Small intestine (tissue), 16 donors: ENCODE measurements at places on chromosomes 2 and 18. TPM values are rescaled to one million over a fixed set of nuclear protein-coding genes. Genes with fewer than 3 reads are reported as not detected.

GRCh38 chr18:28984731-28985130 is 807.8 kb upstream of the CDH2 start:
- no peak for DNase-seq
- no peak overlapping the region for H3K4me3 ChIP-seq
- H3K4me1 ChIP-seq, result no peaks in the 10 kb centered on the region
- no peaks in the 10 kb centered on the region for H3K27me3 ChIP-seq
- no peaks in the 10 kb centered on the region for H3K36me3 ChIP-seq
- H3K27ac ChIP-seq, result no peak overlapping the region

- DNase-seq, result no peak
- H3K4me1 ChIP-seq, result no peaks in the 10 kb centered on the region
- H3K36me3 ChIP-seq, result no peaks in the 10 kb centered on the region
Observed at GRCh38 chr18:434410-434809, 66.1 kb downstream of the COLEC12 start.

DNA sequence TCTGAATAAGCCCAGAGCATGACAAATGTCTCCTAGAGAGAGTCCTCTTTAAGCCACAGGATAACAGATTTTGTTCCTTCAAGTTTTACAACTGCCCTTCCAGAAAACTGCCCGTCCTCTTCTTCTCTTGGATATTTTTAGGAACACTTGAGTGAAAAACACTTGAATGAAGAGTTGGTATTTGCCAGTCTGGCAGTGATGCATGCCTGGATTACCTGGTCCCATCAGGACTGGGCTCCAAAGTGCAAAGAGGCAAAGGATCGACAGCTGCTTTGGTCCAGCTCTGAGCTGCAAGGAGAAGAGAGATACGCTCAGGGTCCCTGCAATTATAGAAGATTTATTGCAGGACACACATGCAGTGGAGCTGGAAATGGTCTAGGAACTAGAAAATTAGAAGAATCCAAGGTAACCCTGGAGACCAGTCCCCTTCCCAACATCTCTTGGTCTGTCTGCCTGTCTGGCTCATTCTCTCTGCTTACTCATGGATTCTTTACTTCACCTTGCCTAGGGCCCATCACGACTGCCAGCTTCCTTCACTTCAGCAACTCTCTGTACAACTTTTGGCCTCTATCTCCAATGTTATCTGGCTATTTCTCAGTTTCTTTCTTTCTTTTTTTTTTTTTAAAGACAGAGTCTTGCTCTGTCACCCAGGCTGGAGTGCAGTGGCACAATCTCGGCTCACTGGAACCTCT is 112.1 kb upstream of the SIX2 start:
- DNase-seq, result no peak
- H3K4me3 ChIP-seq, result no peak overlapping the region
- H3K27ac ChIP-seq, result no peak overlapping the region
- no peaks in the 10 kb centered on the region for H3K27me3 ChIP-seq
- H3K4me1 ChIP-seq, result no peaks in the 10 kb centered on the region
- no peaks in the 10 kb centered on the region for H3K36me3 ChIP-seq

DNA sequence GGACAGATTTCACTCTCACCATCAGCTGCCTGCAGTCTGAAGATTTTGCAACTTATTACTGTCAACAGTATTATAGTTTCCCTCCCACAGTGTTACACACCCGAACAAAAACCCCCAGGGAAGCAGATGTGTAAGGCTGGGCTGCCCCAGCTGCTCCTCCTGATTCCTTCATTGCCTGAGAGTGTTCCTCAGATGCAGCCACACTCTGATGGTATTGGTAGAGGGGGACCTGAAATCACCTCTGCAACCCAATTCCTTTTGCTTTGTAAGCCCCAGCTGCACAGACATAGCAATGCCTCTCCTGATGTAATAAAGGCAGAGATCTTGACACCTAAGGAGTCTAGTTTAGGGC is 1529.8 kb downstream of the RPIA start:
- H3K4me1 ChIP-seq, result no peaks in the 10 kb centered on the region
- DNase-seq, result no peak
- no peaks in the 10 kb centered on the region for H3K27me3 ChIP-seq
- no peaks in the 10 kb centered on the region for H3K36me3 ChIP-seq
- no peak overlapping the region for H3K4me3 ChIP-seq

- H3K4me3 ChIP-seq, result peak overlapping the region; percentile 44
- no peaks in the 10 kb centered on the region for H3K27me3 ChIP-seq
- no peaks in the 10 kb centered on the region for H3K36me3 ChIP-seq
- peak overlapping the region; percentile 34 for H3K27ac ChIP-seq
- peaks cover 22% of the 10 kb centered on the region for H3K4me1 ChIP-seq
- DNase-seq, result peak; percentile 88
Observed at GRCh38 chr2:127080226-127080937, 26.6 kb downstream of the BIN1 start.

DNA sequence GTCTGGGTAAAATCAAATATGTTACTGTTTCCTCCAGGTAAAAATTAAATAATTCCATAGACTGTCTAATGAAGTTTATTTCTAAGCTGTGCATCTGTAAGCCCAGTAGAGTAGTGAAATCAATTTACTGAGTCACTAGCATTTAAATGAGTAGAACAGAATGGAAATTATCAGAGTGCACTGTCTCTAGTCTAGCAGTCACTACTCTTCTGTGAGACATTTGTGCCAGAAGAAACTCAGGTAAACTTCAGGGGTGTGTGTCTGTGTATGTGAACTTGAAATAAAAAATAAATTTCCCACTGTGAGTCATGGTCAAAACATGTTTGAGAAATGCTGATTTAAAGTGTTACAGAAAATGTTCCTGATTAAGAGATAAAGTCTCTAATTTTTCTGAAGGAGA is 146.4 kb downstream of the RIF1 start:
- DNase-seq, result no peak
- no peak overlapping the region for H3K27ac ChIP-seq

Gene SCYGR2
- polyA plus RNA-seq, result not detected
